Activated CD4-positive, alpha-beta T cell treated with anti-CD3 and anti-CD28 coated beads, Interleukin-2, Interleukin-4, amounts not matched to agents 100 ng/mL and 50 ng/mL, durations not matched to agents 16 hours and 8 hours (primary cell): ENCODE measurements at places on chromosomes 6 and 20.

- no peak for DNase-seq
Observed at GRCh38 chr6:158684311-158684710, 34.5 kb downstream of the SYTL3 start.

- no peak for DNase-seq
Observed at GRCh38 chr6:111603685-111604084, 2.0 kb downstream of the TRAF3IP2 start.

- DNase-seq = no peak
Observed at GRCh38 chr6:149913540-149914240, 9.2 kb downstream of the RAET1G start.

GRCh38 chr20:63087872-63088680, 81.3 kb upstream of the BHLHE23 start:
- no peak for DNase-seq

- DNase-seq = peak; percentile 70
Observed at GRCh38 chr6:29763491-29764289, 40.5 kb downstream of the HLA-F start.

DNA sequence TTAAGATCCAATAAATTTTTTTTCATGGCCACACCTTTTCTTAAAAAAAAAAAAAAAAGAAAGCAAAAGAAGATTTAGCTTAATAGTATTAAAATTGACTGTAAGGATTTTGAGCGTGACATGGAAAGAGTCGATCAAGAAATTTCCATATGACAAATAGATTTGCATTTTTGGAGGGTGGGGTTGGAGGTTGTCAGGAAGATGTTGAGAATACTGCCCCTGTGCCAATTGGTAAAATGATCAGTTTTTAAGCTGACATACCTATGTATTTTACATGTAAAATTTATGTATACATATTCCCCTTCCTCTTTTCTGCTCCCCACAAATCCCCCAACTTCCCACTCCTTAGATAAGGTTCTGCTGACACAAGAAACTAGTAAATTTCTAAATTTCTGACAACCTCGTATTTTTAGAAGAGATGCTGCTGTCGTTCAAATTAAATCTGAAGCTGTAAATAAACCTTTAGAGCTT, 520.9 kb downstream of the CD83 start:
- DNase-seq = no peak

- DNase-seq = peak; percentile 64
Observed at GRCh38 chr6:106612671-106613416, 16.5 kb downstream of the RTN4IP1 start.

DNA sequence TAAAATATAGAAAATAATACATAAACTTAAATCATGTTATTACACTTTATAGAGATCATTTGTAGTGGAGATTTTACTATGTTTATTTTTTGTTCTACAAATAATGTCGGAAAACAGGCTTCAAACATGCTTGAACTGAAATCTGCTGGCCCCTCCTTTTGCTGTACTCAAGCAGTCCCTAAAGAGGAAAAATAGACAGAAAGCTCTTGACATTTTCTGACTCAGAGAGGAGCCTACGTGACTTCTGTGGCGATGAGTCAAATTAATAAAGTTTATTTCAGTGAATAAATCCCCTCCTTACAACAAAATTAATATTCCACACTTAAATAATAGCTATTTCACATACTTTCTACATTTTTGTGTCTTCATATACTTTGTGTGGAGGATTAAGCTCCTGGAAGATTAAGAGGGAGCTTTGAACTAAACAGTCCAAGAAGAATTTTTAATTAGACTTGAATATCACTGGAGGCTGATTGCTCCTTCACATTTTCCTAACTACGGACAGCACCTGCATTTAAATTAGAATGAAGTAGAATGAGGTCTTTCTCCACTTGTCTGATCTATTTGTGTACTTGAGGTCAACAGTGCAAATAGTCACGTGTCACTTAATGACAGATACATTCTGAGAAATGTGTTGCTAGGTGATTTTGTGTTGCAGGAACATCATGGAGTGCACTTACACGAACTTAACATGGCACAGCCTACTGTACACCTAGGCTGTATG, 1.7 kb upstream of the TREM1 start:
- DNase-seq = no peak

- no peak for DNase-seq
Observed at GRCh38 chr6:21918666-21919065, 325.1 kb downstream of the SOX4 start.

DNA sequence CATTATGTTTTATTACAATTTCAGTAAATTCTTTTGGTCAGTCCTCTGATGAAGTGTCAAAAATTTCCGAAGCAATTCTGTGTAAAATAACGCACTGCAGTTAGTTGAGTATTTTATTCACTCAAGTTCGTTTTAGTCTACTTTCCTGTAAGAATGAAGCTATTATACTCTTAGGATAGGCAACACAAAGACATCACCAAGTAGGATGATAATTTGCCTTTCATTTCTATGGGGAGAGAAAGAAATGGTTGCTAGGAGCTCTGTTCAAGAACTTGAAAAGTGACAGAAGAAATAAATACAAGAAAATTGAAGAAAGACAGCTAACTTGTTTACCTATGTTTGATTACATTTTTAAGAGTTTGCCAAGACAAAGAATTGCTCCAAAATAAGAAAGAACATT, 290.4 kb downstream of the EYS start:
- DNase-seq = no peak

GRCh38 chr6:167685654-167686053, 141.1 kb upstream of the AFDN start:
- DNase-seq = no peak

DNA sequence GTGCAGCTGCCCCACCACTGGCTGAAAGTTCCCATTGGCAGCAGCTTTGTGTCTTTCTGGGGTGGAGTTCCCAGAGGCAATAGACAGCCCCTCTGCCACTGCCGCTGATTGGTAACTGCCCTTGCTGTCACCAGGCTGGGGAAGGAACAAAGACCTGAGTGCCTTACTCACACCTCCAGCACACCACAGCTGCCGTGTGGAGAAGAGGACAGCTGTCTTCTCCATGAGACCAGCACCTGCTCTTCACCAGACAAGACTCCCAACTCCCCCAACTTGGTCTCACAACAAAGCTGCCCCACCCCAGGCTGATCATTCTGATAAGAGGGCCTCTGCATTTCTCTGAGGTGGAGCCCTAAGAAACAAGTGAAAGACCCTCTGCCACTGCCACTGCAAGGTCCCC, 39.7 kb upstream of the PTCHD4 start:
- DNase-seq = no peak

GRCh38 chr6:17390276-17390675, 3.1 kb upstream of the CAP2 start:
- DNase-seq = no peak

GRCh38 chr6:15332446-15332845, 86.6 kb downstream of the JARID2 start:
- DNase-seq = no peak

GRCh38 chr6:2770171-2770570, 5.0 kb downstream of the WRNIP1 start:
- DNase-seq = no peak

GRCh38 chr20:8602389-8603116, 466.3 kb upstream of the PLCB4 start:
- no peak for DNase-seq

- DNase-seq = no peak
Observed at GRCh38 chr6:154494592-154495311, 15.7 kb downstream of the CNKSR3 start.

- no peak for DNase-seq
Observed at GRCh38 chr20:12750221-12750620, 258.6 kb upstream of the SPTLC3 start.

DNA sequence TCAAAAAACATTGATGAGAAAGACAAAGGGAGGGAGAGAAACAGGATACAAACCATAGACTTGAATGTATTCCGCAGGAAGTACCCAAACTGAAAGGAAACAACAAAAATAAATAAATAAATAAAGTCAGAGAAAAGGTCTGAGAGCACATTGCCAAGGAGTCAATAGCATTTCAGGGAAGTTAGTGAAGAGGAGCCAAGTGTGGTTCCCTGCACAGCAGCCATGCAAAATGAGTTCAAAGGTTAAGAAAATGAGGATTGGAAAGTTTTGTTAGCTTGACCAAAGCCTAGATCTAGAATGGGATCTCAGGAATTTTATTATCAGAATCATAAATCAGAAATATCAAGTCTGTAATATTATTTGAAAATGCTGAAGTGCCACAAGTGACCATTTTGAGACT, 700.0 kb downstream of the MAFB start:
- DNase-seq = no peak

- DNase-seq = no peak
Observed at GRCh38 chr20:58407201-58407873, 18.3 kb downstream of the VAPB start.

- DNase-seq = peak; percentile 57
Observed at GRCh38 chr20:64077094-64077493, 2.2 kb downstream of the RGS19 start.

GRCh38 chr6:81762132-81762531, 9.7 kb upstream of the TENT5A start:
- DNase-seq = no peak

DNA sequence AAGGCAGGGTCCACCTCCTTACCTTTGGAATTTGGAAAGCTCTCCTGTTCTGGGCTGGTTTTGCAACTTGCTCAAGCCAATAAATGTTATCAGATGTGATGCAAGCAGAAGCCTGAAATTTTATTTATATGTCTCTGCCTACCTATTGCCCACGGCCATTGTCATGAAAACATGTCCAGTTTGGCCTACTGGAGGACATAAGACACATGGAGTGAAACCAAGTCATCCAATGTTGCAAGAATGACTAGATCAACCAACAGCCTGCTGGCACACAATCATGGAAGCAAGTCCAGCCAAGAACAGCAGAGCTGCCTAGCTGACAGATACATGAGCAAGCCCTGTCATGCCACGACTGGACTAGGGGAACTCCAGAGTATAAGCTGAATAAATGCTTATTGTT, 56.7 kb upstream of the IRAK1BP1 start:
- no peak for DNase-seq

DNA sequence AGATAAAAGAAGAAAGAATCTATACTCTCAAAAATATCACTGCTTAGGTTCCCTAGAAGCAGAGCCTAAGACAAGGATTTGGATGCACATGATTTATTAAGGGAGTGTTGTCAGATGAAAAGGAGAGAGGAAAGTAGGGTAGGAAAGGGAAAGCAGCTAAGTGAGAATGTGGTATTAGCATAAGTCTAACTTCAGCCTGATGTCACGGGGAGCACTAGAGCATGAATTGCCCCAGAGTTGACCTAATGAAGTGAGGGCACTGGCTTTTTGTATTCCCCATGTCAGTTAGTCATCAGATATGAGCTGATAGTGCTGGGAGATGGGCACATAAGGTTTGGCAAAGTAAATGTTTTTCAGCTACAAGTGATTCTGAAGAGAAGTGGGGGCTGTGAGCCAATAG, 129.0 kb upstream of the THEMIS start:
- DNase-seq = no peak

GRCh38 chr20:42982218-42982617, 207.5 kb downstream of the PTPRT start:
- DNase-seq = no peak

- DNase-seq = no peak
Observed at GRCh38 chr6:157406661-157407060, 25.7 kb downstream of the ZDHHC14 start.

DNA sequence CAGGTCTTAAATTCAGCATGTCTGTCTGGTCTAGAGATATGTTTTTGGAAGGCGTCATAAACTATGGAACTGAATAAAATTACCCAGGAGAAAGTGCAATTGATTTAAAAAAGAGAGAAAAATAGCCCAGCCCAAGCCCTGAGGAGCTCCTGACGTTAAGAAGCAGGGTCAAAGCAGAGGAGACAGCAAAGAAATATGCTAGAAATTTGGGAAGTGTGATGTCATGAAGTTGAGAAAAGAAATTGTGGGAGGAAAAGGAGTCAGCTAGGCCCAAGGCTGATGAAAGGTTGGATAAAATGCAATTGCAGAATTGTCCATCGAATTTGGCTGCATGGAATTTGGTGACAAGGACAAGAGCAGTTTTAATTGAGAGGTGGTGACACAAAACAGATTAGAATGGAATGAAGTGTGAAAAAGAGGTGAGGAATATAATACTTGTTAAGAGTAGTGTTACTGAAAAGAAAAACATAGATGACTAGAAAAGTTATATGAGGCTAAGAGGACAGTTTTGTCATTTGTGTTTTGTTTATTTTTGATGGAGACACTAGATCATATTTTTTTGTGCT, 381.6 kb downstream of the LAMA2 start:
- no peak for DNase-seq

GRCh38 chr6:113411011-113411410, 446.1 kb upstream of the MARCKS start:
- no peak for DNase-seq

DNA sequence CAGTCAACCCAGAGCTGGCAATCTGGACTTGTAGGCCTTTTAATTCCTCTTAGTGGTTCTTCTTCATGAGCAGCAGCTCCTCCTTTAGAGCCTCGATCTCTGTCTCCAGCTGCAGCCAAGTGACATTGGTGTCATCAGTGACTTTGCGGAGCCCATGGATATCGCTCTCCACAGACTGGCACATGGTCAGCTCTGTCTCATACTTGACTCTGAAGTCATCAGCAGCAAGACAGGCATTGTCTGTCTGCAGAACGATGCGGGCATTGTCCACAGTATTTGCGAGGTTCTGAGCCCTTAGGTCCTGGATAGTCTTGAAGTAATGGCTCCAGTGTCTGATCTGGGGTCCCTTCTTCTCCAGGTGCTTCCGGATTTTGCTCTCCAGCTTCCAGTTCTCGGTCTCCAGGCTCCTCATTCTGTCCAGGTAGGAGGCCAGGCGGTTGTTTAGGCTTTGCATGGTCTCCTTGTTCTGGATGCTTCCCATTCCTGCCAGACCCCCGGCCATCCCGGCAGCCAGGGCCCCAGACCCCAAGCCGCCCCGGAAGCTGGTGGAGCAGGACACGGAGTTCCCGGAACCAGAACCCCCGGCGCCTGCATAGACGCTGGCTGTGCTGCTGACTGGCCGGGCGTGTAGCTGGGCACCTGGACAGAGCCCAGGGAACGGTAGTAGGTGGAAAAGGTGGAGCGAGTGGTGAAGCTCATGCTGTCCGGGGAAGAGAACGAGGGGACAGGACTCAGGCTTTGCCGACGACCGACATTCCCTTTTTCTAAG, 15.1 kb downstream of the RFPL4B start:
- no peak for DNase-seq

DNA sequence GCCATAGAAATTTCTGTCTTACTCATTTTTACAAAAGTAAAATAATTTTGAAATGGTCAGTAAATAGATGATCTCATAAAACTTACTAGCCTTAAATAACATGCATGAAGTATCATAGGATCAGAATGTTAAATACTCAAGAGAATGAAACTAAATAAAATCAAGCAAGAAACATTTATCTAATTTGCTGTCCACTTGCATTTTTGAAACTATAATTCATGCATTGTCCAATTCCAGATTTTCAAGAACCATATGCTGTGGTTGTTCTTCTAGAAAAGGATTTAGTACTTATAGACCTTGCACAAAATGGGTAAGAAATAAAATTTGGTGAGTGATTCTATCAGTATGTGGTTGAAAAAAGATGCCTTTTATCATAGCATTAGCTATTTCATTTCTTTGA, 107.0 kb downstream of the STXBP5 start:
- no peak for DNase-seq

GRCh38 chr6:107820338-107821261, 3.5 kb downstream of the SCML4 start:
- peak; percentile 17 for DNase-seq

GRCh38 chr6:7761051-7761450, 35.2 kb downstream of the BMP6 start:
- no peak for DNase-seq
